ENCODE measurements at places on chromosomes 5 and 9. TPM values are rescaled to one million over a fixed set of nuclear protein-coding genes. Genes with fewer than 3 reads are reported as not detected.
A peak's percentile ranks its signal among the peaks of the same experiment; 100 is the strongest.

DNA sequence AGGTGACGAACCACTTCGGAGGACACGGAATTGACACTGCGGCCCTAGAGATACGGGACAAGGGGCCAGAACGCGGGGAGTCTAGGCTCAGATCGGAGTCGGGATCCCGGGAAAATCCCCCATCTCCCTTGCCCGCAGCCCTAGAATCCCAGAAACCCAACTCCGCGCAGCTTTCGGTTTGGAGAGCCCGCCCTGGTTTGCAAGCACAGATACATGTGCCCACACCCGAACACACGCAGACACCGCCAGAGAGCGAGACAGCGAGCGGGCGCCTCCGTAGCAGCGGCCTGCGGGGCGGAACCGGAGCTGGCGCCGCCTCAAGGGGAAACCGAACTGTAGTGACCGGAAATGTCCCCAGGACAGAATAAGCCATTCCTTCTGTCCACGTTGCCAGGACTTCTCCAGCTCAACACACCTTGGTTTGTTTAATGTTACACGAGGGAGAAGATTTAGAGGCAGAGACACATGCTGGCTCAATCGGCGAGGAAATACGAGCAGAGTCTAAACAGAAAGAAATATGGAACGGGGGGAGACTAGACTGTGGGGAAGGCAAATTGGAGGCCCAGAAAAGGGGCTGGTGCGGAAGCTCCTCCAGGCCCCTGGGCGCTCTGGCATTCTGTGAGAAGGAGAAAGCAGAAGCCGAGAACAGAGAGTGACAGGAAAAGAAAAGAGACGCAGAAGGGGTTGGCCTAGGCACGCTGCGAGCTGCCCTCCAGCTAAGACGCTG, 2.9 kb upstream of the PAX5 start:
- peaks cover 66% of the 10 kb centered on the region for H3K27me3 ChIP-seq
- DNase-seq, result no peak
- H3K4me3 ChIP-seq, result peak overlapping the region; percentile 84

ZNF169 gene
- 6.3 TPM for total RNA-seq

DNA sequence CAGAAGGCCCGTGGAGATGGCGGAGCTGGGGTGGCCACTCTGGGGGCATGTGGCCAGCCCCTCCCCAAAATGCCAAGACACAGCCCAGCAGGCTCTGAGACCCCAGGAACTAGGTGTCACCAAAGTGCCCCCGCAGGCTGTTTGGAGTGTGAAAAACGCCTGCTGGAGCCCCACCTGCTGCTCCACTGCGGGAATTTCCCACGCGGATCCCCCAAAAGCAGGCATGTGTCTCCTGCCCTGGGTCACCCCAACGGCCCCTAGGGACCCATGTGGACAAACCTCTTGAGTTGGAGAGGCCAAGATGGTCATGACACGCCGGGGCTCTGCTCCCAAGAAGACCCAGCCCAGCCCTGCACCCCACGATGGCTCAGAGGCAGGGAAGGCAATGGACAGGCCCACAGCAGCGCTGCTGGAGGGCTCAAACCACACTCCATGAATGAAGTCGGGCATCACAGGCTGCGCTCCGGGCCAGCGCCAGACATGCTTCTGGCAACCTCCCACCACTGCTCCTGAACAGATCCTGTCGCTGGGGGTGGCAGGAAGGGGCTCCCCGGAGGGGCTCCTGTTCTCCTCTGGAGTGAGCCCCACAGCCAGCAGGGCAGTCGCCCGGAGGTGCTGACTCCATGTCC, 15.3 kb downstream of the NOTCH1 start:
- no peak overlapping the region for H3K27ac ChIP-seq
- H3K4me3 ChIP-seq, result no peak overlapping the region
- H3K4me1 ChIP-seq, result peaks cover 63% of the 10 kb centered on the region
- no peaks in the 10 kb centered on the region for H3K27me3 ChIP-seq
- no peaks in the 10 kb centered on the region for H3K36me3 ChIP-seq
- DNase-seq, result no peak

- no peak overlapping the region for H3K4me3 ChIP-seq
- H3K27ac ChIP-seq, result no peak overlapping the region
- peaks cover 40% of the 10 kb centered on the region for H3K4me1 ChIP-seq
- no peaks in the 10 kb centered on the region for H3K36me3 ChIP-seq
Observed at GRCh38 chr5:55988979-55989638, 5.7 kb downstream of the IL6ST start.

DNA sequence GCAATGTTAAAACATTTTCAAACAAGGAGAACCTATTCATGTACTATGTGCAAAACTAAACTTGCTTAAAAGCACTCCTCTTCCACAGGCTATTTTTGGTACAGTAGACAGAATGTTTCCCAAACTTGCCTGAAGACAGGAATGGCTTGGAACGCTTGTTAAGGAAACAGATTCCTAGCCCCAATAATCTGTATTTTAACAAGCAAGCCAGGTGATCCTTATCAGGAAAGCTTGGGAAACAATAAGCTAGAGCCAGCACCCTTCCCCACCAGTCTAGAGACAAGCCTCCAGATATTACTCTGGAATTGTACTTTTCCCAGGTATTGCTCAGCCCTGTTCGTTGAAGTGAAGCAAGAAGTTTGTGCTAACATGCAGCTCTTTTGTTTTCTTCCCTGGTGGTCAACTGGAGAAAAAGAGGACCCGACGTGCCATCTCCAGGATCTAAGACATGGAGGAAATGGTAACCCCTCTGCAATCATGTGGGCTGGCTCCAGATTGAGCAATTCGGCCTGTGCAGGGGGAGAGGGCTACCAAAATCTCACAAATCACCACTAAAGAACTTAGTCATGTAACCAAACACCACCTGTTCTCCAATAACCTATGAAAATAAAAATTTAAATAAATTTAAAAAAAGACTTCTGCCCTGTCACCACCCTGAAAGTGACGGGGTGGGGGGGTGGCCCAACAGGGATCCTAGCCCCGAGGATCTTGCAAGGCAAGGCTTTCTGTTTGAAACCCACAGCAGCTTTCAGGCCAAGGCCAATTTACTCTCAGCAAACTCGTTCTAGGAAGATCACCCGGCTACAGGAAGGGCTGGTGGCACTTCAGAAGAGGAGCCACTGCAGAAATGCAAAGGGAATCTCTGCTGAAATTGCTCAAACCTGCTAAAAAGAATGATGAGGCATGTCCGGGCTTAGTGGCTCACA, 48.6 kb downstream of the SHB start:
- H3K4me3 ChIP-seq, result no peak overlapping the region
- no peaks in the 10 kb centered on the region for H3K27me3 ChIP-seq
- no peak for DNase-seq
- no peak overlapping the region for H3K27ac ChIP-seq

DNA sequence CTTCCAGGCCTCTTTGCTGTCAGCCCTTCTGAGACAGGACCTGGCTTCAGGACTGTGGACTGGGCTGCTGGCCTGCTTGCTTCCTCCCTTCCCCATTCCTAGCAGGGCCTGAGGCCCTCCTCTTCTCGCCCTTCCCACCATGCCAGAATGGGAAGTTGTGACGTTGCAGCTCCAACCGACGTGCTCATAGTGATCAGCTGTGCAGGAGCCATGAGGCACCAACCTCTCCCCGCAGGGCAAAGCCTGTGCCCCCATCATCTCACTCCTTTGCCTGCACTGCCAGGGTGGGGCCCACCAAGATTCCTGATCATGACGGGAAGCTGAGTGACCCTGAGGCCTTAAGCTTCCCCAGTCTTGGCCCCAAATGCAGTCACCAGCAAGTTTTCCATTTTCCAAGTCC, 45.1 kb upstream of the GARNL3 start:
- DNase-seq, result no peak
- no peak overlapping the region for H3K27ac ChIP-seq
- H3K4me1 ChIP-seq, result peaks cover 24% of the 10 kb centered on the region
- no peaks in the 10 kb centered on the region for H3K27me3 ChIP-seq

DNA sequence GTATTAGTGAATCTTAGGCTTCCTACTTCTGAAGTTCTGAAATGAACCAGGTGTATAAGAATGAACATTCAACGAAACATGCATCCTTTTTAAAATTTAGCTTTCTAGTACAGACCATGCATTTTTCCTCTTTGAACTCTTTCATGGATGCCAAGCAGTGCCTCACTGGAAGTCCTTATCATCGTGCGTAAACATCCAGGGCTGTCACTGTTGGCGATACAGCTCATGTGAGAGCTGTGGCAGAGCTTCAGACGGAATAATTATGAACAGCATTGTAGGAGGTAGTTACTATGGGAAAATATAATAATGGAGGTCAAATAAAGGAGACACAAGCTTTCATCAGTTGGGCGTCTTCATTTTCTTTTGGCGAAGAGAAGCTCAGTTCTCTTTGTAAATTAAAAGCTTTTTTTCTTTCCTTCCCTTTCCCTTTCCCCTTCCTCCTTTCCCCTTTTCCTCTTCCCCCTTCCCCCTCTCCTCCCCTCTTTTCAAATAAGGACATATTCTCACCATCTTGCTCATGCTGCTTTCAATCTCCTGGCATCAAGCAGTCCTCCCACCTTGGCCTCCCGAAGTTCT, 167.3 kb downstream of the KDM4C start:
- no peaks in the 10 kb centered on the region for H3K36me3 ChIP-seq
- H3K4me3 ChIP-seq, result no peak overlapping the region
- H3K27me3 ChIP-seq, result no peaks in the 10 kb centered on the region
- DNase-seq, result no peak

GRXCR2 gene
- not detected for total RNA-seq

GRCh38 chr5:89991592-89991991, 418.0 kb downstream of the CETN3 start:
- no peak overlapping the region for H3K27ac ChIP-seq
- H3K4me3 ChIP-seq, result no peak overlapping the region
- H3K27me3 ChIP-seq, result no peaks in the 10 kb centered on the region
- H3K36me3 ChIP-seq, result no peaks in the 10 kb centered on the region

Measured in CD8-positive, alpha-beta memory T cell (primary cell).